ENCODE measurements at places on chromosomes 4 and X.

GRCh38 chrX:13852001-13852695, 35.3 kb upstream of the GPM6B start:
- DNase-seq, result no peak

DNA sequence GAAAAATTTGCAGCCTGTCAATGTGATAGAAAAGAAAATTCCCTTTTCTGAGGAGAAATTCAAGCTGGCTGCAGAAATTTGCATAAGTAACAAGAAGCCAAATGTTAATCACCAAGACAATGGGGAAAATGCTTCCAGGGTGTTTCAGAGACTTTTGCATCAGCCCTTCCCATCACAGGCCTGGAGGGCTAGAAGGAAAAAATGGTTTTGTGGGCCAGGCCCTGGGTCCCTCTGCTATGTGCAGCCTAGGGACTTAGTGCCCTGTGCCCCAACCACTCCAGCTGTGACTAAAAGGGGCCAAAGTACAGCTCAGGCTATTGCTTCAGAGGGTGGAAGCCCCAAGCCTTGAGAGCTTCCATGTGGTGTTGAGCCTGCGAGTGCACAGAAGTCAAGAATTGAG, 23.9 kb downstream of the ZNF275 start:
- no peak for DNase-seq

DNA sequence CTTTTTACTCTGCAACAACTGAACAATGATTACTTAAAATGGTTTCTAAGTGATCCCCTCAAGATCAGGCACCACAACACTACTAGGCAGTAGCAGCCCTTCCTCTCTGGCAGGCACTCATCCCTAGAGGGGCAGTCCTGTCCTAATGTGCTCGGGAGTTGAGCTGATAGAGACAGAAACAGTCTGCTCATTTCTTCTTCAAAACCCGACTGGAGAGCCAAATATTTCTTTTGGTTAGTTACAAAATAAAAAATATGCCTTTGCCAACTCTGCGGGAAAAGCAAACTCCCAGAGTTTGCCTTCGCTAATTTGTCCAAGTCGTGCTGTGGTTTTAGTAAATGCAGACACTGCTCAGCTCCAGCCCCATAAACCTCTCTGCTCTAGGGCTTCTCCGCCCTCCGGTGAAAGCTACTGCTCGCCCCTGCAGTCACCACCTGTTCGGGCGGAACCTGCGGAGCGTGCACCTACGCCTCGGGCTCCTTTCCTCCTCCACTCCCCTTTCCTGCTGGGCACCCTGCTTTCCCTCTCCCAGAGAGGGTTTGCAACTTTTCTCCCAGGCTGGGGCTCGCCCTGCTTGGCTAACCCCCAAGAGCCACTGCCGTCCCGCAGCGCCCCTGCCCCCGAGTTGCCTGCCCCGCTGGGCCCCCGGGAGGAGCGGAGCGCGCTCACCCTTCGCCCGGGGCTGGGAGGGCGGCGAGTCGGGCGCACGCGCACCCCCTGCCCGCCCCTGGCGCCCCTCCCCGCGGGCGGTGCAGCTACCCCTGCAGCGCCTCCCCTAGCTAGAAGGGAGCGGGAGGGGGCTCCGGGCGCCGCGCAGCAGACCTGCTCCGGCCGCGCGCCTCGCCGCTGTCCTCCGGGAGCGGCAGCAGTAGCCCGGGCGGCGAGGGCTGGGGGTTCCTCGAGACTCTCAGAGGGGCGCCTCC, at the start of gene NPNT:
Gene NPNT, plus strand, starts transcription at position 812 of the 923 bp plus-strand sequence. CDS start 182 bp downstream, outside the sequence.
- DNase-seq, result no peak

DNA sequence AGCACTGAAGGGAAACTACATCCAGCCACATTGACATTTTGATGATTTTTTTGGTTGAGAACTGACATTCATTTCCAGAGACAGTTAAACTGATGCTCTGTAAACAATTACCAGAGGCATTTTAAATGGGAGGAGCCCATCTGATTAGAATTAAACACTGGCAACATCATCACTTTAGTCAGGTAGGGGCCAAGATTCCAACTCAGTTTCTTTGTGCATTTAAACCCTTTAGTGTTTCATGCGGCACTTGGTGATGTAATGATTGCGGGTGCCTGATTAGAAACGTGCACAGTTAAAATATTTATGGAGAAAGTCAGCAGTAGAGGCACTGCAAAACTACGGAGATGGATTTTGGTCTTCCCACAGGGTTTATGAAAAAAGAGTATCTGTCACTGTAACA, 16.1 kb downstream of the TNIP3 start:
- no peak for DNase-seq

- no peak for DNase-seq
Measured at GRCh38 chrX:66988331-66988730, 349.5 kb upstream of the EDA2R start.

DNA sequence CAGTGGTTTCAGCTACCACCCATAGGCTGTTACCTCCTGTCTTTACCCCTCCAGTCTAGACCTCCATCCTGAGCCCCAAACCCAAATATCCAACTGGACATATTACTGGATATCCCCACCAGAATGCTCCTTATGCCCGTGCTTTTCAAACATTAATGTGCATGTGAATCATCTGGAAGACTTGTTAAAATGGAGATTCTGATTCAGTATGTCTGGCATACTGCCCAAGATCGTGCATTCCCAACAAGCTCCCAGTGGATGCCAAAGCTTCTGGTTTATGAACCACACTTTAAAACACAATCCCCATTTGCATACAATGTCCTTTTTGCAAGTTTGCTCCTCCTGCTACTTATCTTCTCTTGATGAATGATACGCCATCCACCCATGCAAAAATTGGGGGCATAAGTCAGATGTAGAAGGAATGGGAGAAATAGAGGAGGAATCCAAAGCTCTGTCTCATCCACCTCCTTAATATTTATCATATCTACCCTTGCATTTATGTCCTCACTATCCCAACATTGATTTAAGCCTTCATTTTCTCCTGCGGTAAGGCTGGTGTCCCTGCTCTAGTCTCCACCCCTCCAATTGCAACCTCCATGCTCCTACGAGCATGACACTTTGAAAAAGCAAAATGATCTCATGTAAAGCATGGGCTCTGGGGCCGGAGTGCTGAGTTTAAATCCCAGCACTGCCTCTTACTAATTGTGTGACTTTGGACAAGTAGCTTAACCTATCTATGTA, 7.4 kb upstream of the PGRMC1 start:
- DNase-seq, result no peak

DNA sequence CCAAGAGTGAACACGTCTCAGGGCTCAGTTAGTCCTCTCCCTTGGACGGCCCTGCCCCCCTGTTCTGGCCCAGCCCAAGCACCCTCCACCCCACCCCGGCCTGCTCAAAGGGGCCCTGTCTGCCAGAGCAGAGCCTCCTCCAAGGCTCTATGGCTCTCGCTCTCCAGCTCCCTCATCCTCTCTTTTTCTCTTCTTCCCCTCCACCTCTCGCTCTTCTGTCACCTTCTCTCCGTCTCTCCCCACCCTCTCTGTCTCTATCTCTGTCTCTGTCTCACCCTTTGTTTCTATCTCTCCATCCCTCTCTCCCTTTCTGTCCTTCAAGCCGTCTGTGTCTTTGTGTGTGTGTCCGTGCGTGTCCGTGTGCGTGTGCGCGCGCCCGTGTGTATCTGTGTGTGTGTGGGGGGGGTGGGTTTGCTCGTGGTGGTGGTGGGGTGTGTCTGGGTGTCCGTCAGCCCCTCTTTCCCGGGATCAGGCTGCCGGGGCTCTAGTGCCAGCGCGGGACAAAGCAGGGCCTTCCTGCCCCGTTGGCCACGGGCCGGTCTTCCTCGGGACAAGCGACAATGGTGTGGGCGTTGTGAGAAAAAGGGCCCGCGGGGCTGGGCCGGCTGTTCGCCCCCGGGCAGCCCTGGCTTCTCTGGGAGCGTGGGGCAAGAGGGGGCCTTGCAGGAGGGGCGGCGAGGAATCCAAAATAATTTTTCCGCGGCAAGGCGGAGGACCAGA, 8.7 kb downstream of the FRG2 start:
- no peak for DNase-seq

All from activated CD4-positive, alpha-beta T cell treated with anti-CD3 and anti-CD28 coated beads, Interleukin-2, amount 50 U/mL, for 48 hours (primary cell).